ENCODE measurements at places on chromosomes 6 and 20. TPM values are rescaled to one million over a fixed set of nuclear protein-coding genes. Genes with fewer than 3 reads are reported as not detected.

Gene BPIFB1
- polyA plus RNA-seq = not detected

Gene MMP24
- polyA plus RNA-seq = 10.7 TPM

Gene RIPOR2
- 1.7 TPM for polyA plus RNA-seq

Gene AFG1L
- 6.8 TPM for polyA plus RNA-seq

Gene PPP1R3D
- polyA plus RNA-seq = 4.2 TPM

Gene HLA-A
- 1,143 TPM for polyA plus RNA-seq

DNA sequence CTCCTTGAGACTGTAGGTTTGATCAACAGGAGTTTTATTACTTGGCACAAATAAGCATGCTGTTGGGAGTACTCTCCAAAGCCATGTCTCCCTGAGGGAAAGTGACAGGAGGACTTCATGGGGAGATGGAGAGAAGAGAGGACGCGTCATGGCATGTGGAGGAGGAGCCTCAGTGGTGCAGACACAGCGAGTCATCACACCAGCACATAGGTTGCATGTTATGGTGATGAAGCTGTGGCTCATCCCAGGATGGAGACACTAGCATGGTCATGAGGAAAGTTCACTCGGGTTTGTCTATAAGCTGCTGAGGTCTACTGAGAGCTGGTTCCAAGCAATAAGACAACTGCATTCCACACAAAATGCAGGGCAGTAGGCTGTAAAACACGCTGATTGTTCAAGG lies 13.2 kb upstream of the SSTR4 start:
- DNase-seq = no peak

GRCh38 chr6:23980965-23981364 lies 145.1 kb upstream of the NRSN1 start:
- no peak for DNase-seq

GRCh38 chr6:169366258-169366901 lies 112.7 kb upstream of the THBS2 start:
- no peak for DNase-seq

- DNase-seq = no peak
These were observed 137.1 kb downstream of the LY86 start for GRCh38 chr6:6725468-6726209.

DNA sequence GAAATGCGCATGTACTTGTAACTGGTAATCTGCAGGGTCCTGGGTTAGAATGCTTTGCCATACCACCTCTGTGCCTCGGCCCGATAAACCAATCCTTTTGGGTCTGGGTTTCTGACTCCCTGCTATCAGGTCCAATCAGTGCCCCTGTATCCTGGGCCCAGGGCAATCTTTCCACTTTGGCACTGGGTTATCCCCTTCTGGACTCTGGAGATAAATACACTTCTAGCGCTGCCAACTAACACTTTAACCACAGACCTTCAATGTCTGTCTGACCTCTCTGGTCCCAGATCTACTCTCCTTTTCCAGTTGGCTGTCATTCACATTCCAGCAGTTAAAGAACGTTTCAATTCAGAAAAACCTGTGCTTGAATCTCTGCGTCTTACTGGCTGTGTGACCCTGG lies 55.3 kb downstream of the DNAAF9 start:
- no peak for DNase-seq

- DNase-seq = no peak
These were observed 108.0 kb downstream of the PPP1R14C start for GRCh38 chr6:150250826-150251225.

- DNase-seq = no peak
These were observed 39.6 kb downstream of the VEGFA start for GRCh38 chr6:43809417-43810305.

GRCh38 chr6:159042003-159042825 lies 2.6 kb downstream of the TAGAP start:
- peak; percentile 89 for DNase-seq

DNA sequence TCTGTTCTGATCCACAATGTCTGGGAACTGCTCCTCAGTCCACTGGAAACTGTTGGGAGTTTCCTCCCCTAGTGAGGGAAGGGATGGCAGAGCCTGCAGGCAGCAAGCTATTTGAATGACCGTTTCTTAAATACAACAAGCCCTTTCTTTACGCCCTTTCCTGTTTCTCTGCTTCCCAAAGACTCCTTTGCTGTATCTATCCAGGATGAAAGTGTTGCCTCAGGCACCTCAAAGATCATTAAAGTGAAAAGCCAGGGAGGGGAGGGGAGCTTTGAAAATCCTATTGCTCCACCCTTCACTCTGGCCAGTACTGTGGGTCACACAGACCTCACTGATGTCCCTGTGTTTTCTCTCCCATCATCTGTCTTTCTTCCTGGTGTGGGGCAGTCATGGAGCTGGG lies 213.1 kb downstream of the RNF144B start:
- DNase-seq = no peak

GRCh38 chr6:30915591-30915946 lies 1.5 kb downstream of the VARS2 start:
- DNase-seq = no peak

GRCh38 chr6:166556336-166556735 lies 30.1 kb downstream of the RAMACL start:
- DNase-seq = no peak

- no peak for DNase-seq
These were observed 510.9 kb downstream of the UTRN start for GRCh38 chr6:144796070-144796469.

All from kidney (tissue), 22 donors.